ENCODE measurements at places on chromosomes 4 and X.

GRCh38 chrX:1914606-1915365 is 299.9 kb downstream of the ASMT start:
- no peak for DNase-seq

DNA sequence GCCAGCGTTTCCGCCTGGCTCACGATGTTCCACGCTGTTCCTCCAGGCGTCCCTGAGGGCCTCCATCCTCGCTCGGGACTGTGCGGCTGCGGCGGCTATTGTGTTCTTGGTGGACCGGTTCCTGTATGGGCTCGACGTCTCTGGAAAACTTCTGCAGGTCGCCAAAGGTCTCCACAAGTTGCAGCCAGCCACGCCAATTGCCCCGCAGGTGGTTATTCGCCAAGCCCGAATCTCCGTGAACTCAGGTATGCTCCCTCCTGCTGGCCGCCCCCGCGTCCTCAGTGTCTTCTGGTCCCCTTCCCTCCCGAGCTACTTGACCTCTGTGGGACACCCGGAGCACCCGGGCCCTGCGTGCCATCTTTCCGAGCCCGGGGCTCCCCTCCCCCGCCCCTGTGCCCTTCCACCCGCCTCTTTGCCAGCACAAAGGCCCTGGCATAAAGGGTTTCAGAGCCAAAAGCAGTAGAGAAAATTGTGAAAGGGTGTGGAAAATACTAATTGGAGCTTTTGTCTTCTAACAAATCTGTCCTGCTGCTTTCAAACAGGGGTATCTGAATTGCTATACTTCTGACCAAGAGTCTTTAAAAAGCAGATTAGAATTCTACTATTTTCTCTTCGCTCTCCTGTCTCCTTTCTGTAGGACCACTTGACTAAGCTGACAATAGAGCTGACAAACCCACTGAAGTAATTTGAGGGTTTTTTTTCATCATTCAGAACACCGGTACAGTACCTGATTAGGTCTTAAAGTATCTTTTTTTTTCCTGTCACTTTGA is 104.0 kb downstream of the NEUROG2 start:
- DNase-seq, result no peak

- DNase-seq, result no peak
These were observed 617 bp upstream of the GPR34 start for GRCh38 chrX:41688156-41688555.

DNA sequence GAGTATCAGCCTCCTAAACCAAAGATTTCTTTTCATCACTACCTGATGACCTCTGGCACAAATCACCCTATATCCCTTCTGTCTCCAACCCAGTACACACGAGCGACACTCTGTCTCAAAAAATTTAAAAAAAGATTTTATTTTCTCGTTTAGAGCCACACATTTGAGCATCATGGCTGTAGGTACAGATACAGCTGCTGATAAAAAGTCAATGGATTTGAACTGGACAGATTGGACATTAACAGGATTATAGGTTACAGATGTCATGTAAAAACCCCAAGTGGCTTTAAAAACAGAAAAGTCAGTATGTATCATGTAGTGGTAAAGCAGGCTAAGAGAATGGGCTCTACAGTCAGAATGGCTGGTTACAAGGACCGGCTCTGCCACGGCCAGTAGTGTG is 171.1 kb downstream of the SCFD2 start:
- DNase-seq, result no peak

DNA sequence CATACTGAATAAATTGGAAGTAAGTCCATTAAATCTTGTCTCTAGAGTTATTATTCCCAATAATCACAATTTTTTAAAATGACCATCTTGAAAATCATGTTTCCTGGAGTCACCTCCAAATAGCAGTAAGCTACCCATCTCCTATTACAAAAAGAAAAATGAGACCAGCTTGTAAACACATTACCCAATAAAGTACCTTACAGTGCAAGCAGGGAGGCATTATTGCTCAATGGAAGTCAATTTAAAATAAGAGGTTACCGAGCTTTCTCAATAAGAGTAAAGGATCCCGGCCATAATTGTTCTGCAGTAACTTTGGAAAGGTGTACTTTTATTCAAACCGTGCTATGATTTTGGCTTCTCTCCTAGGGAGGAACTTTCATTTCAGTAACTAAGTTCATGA is 78.0 kb downstream of the DMD start:
- no peak for DNase-seq

DNA sequence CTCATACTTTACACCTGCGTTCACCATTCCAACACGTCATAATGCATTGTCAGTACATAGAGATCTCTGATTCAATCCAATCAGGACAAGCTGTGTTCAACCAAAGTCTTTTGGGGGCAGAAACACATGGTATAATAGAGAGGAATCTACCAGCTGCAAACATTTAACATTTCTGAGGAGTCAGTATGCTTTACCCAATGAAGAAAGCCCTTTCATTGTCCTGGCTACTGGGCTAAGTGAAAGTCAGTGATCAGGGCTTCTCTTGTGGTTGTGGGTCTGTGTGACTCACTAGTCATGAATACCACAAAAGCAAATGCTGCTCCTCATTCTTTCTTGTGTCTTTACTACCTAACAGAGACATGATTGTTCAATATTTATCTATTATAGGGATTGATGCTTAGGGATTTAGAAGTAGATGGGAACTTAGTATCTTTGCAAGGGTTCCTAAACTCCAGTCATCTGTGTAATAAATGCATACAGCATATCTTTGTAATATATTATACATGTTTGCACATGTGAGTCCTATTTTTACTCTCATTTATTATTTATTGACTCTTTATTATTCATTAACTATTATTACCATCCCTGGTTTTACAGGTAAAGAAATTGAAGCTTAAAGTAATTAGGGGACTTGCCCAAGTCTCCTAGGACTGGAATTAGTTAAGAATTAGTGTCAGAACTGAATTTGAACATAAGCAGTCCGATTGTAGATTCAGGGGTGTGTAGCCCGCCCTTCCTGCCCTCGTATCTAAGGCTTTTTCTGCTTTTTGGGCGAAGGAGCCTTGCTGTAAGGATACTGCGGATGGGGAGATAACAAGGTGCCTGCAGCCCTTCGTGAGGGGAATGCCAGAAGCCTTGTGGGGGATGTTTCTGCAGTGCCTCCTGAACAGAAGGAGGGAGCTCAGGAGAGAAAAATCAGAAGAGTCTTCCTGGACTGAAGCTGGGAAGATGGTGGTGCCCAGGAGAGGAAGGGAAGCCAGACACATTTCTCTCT is 353.1 kb upstream of the BOD1L1 start:
- no peak for DNase-seq

All from femur (tissue), 1 donor.